ENCODE measurements at places on chromosomes 5 and 9.

- DNase-seq = no peak
Observed at GRCh38 chr5:135232958-135233357, 166.1 kb downstream of the MACROH2A1 start.

GRCh38 chr9:113808391-113809358, 67.4 kb upstream of the ZNF618 start:
- no peak for DNase-seq

GRCh38 chr5:52710972-52711596, 76.6 kb upstream of the ITGA1 start:
- no peak for DNase-seq

- DNase-seq = no peak
Observed at GRCh38 chr5:174571662-174572397, 152.6 kb upstream of the MSX2 start.

DNA sequence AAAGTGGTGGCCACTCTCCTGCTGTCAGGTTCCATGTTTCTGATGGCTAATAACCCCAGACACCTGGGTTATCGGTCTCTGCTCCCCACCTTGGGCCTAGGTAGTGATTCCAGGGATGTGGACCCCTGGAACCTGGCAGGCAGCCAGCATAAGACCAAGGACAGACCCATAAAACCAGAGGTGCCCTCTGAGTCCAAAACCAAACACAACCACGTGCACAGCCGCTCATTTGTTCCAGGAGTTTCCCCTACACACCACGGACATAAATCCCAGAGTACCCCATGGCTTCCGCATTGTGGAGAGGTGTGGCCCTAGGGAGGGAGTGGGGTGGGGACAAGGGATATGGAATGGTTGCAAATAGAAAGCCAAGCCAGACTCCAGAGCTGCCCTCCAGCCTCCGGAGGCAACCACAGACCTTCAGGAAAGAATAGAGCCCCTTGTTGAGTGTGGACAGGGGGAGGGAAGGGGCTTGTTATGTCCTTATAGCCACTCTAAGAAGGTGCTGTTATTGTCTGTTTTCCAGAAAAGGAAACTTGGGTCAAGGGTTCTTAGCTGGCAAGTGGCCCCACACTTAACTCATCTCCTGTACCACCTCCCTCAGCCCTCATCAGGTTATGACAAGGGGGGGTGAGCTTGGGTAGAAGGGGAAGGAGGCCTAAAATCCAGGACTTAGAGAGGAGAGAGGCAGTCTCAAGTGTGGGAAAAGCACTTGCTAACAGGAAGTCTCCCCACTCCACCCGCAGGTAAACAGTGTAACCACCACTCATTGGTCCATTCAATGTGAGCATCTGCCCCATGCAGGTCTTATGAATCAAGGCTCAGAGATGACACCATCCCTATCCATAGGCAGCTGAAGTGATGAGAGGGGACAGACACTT, 23.6 kb upstream of the CYSTM1 start:
- DNase-seq = no peak

GRCh38 chr9:133897675-133898074, 94.4 kb downstream of the VAV2 start:
- no peak for DNase-seq

GRCh38 chr9:84990416-84990815, 320.9 kb downstream of the NTRK2 start:
- no peak for DNase-seq

- DNase-seq = no peak
Observed at GRCh38 chr5:76081811-76082771, 1.1 kb upstream of the SV2C start.

GRCh38 chr9:68705531-68706362, 707 bp downstream of the PIP5K1B start:
- DNase-seq = no peak

- DNase-seq = no peak
Observed at GRCh38 chr5:78720997-78721396, 72.4 kb upstream of the LHFPL2 start.

GRCh38 chr5:113397046-113397445, 37.7 kb downstream of the TSSK1B start:
- no peak for DNase-seq

DNA sequence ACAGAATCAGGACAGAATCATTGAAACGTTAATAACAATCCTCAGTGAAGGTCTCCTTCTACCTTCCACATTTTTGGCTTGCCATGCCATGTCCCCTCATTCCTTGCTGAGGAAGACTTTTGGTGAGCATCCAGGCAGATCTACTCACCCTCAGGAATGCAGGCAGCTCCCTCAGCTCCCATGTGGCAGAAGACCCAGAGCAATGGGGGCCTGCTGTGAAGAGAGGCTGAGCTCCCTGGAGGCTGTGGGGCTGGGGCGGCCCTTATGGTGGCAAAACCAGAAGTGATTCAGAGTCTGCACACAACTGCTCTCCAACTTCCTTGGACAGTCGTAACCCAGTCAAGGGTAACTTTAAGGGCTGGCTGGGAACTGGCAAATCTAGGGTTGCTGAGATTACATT, 247.2 kb upstream of the EFNA5 start:
- DNase-seq = no peak

DNA sequence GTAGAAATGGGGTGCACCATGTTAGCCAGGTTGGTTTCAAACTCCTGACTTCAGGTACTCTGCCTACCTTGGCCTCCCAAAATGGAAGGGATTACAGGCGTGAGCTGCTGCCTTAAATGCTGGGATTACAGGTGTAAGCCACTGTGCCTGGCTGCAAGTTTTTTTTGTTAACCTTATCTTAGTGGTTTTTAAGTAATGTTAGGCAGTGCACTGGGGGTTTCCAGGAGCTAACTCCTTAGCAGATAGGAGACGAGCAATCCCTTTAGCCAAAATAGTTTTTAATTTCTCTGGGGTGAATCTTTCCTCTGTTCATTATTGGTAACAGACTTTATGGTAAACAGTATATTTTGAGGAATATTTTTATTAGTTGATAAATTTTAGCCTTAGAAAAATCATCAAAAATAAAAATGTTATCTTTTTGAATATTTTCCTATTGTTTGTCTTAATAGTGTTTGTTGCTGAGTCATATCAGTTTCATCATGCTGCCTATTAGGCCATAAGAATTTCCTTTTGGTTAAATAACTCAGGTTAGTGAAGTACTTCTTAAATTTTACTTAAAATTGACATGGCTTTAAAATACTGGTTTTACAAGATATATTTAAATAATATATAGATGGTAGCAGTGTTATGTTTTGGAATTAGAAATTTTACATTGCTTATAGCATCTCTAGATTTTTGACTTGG, 37.9 kb downstream of the LMNB1 start:
- DNase-seq = no peak

GRCh38 chr5:160773646-160774410, 78.2 kb downstream of the ATP10B start:
- DNase-seq = no peak
